ENCODE measurements at places on chromosomes 4 and X. TPM values are rescaled to one million over a fixed set of nuclear protein-coding genes. Genes with fewer than 3 reads are reported as not detected.

Gene DCHS2
- total RNA-seq, result 0.91 TPM

DNA sequence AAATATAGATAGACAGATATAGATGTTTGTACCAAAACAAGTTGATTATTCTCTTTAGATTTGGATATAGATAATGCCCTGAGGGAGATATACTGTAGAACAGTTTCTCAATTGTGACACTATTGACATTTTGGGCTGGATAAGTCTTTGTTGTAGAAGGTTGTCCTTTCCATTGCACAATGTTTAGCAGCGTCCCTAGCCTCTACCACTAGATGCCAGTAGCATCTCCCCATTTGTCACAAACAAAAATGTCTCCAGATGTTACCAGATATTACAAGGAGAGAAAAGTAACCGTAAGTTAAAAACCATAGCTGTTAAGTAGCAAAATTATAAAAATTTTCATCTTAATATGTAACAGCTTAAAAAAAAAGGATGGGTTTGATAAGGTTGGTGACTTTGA, 2595.3 kb downstream of the ARAP2 start:
- DNase-seq, result no peak

DNA sequence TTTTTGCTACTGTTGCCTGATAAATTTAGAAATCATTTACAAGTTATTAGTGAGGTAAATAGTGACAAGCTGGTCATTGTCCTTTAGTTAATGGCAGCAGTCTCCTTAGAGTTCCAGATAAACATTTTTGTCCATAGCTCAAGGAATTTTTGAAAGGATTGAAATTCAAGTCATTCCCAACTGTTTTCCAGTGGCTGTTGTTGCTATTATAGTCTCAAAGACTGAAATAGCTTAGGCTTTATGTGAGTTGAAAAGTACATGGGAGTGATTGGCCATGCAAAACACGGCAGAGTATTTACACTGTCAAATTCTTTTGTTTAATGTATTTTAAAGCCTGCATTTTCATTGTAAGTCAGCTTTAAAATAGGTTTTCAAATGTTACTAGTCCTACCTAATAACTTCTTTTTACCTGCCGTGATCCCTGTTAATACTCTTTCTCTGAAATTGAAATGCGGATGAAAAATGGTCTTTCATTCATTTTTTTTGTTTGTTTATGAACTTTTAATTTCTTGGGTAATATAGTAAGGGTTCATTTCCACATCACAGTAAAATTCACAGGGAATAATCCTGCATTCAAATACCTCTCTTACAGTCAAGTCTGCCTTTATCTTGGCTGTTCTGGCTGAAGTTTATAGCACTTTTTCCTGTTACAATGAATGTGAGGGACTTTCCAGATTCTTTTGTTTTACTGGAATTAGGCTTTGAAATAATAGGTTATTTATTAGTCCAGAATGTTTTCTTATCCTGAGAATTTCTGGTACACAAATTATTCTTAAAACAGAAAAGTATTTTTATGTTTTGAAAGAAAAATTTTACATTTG, 85.1 kb downstream of the PDLIM5 start:
- DNase-seq, result no peak

DNA sequence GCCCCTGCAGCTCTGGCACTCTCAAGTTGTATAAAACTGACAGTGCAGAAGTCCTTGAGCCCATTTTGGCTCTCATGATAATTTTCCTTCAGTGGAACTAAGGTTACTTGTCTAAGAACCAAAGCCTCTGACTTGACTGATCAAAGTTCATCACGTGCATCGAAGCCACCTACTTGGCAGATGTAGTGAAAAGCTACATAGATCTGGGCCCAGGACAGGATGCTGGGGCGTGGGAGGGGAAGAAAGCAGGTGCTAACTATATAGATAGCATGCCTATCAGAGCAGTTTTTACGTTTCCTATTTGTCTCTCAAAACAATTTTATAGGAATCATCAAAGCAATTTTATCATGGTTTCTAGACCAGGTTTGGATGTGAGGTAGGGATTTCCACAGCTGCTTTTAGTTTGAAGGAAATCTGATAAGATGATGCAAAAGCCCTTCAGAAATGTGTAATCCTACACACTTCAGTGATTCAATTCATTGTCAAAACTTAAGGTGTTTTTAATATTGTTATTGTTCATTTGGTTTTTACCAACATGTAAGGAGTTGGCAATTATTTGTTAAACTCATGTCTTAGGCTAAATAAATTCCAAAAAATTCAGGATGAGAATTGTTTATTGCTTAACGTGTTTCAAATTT, 1.2 kb upstream of the CD40LG start:
- no peak for DNase-seq

Gene SGMS2
- 1.6 TPM for total RNA-seq

GRCh38 chr4:102824398-102824797, 3.0 kb downstream of the UBE2D3 start:
- DNase-seq, result no peak

GRCh38 chr4:125352521-125352920, 37.8 kb downstream of the FAT4 start:
- DNase-seq, result no peak

DNA sequence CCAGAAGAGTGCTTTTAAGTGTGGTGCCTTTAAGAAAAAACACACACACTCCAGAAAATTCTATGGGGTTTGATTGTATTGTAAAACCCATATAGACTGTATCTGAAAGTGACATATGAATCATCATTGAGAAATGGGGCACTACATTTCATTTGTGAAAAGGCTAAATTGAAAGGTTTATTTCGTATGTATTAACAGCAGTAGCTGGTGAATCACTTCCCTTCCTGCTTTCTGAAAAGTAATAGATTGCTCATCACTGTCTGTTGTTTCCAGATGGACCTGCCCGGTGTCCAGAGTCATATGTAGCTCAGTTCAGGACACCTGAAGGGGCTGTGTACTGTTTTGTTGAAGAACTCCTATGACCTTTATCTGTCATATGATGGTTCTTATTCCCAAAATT, 28.1 kb upstream of the HPRT1 start:
- DNase-seq, result no peak

Gene PPM1K
- 17.6 TPM for total RNA-seq

Gene CYSLTR1
- not detected for total RNA-seq

GRCh38 chr4:98148856-98149255, 5.6 kb upstream of the STPG2 start:
- no peak for DNase-seq

GRCh38 chrX:69988955-69989394, 60.8 kb downstream of the AWAT2 start:
- DNase-seq, result no peak

GRCh38 chrX:48533165-48533564, 6.3 kb upstream of the TBC1D25 start:
- DNase-seq, result no peak

GRCh38 chrX:129696463-129697155, 41.9 kb upstream of the APLN start:
- DNase-seq, result no peak

Gene PAPSS1
- total RNA-seq, result 78.6 TPM
